Sciatic nerve (tissue), 2 donors: ENCODE measurements at places on chromosomes 5 and 9. TPM values are rescaled to one million over a fixed set of nuclear protein-coding genes. Genes with fewer than 3 reads are reported as not detected.

- no peak for DNase-seq
Observed at GRCh38 chr9:89015336-89015735, 24.1 kb downstream of the S1PR3 start.

DNA sequence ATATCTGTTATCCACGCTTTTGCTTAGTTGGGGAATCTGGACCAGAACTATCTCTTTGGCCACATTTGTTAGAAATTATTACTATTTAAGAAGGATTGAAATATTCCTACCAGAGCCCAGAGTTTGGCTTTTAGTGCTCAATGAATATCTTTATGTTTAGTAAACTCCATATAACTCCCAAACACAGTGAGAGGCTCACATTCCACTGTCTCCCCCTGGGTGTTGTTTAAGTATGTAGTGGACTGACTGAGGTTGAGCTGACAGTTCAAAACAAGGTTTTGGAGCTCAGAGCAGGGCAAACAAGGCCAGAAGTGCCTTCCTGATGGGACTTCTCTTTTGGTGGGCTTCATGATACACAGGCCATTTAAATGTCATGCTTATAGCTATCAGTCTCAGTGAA lies 216.0 kb downstream of the SMARCA2 start:
- no peak for DNase-seq

DNA sequence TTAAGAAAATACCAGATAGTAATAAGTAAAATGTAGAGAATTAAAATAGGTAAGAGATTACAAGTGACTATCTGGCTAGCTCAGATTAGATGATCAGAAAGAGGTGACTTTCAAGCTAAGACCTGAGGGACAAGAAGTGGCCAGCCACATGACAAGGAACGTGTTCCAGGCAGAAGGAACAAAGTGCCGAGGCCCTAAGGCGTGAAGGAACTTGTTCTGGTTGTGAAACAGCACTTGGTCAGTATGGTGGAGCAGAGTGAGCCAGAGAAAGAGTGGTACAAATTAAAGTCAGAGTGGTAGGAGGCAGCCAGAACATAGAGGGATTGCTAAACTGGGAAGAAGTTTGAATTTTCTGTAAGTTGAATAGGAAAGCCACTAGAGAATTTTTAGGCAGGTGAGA lies 73.6 kb downstream of the ADRB2 start:
- no peak for DNase-seq

- DNase-seq = no peak
Observed at GRCh38 chr9:100725371-100725770, 147.5 kb downstream of the CAVIN4 start.

- DNase-seq = no peak
Observed at GRCh38 chr5:69083412-69083811, 10.4 kb upstream of the SLC30A5 start.

DNA sequence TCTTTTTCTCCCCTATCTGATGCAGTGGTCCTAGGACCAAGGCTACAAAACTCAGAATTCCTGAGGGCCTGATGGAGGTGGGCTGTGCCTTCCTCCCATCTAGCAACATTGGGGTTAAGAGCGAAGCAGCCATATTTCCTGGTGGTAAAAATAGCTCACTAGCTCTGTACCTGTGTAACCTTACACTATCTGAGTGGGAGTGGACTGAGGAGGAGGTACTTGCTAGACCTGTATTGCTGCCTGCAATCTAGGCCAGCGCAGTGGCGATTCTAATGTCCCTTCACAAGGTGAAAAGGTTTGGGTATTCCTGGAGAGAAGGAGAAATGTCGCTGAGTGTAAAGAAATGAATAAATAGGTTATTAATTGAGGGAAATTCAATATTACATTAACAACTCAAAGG lies 80.2 kb upstream of the LIFR start:
- DNase-seq = no peak

DNA sequence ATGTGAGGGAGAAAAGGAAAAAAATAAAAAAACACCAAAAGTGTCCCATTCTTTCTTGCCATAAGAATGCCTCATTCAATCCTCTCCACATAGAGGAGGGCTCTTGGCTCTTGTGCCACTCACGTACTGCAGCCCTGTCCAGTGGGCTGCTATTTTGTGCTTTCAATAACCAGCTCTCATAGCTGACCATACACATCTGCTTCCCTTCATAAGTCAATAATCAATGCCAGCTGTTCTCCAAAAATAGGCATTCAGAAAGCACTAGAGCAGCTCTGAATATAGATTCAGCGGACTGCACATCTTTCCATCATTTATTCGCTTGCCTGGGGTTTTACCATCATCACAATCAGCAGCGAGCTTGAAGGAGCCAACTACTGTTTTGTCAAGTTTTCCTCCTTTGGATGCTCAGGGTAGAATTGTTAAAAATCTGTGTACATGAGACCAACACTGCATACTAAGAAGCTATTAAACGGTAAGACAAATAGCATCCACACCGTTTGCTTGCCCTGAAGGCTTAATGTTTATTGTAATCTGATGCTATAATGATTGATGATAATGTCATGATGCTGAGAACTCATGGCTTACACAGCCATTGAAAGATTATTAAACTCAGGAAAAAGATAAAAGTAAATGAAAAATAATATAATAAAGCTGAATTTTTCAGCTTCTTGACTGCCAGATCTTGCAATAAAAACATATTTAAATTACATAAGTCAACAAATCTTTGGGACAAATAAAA lies 80.0 kb downstream of the OXCT1 start:
- no peak for DNase-seq

DNA sequence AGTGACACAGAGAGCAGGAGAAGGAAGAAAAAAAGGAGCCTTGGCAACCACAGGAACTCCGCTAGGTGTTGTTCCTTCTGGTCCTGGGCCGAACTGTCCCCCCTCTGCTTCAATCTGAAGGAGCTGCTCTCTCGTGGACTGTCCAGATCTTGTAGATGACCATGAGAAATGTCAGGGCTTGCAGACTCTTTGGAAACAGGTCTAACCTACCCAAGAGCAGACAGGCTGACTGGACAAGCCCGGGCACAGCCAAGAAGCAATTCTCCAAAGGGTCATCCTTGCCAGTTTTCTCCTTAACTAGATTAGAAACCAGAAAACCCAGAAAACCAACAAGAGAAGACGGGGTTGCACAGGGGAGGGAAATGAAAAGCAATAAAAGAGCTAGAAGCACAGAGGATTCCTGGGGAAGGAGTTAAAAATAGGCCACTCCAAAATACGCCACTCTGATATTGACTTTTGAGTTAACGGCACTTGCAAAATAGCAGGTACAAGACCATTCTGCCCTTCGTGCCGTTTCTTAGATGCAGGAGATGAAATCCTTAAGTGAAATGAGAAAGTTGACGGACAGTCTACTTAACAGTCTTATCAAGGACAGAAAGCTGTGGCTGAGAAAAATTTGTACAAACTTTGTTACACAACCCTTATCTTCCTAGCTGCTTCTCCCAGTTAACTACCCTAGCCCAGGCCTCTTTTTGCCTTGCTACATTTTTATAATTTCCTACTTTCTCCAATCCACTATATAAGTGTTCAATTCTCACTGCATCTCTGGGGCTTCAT lies 5.8 kb downstream of the GCNT4 start:
- DNase-seq = no peak

DNA sequence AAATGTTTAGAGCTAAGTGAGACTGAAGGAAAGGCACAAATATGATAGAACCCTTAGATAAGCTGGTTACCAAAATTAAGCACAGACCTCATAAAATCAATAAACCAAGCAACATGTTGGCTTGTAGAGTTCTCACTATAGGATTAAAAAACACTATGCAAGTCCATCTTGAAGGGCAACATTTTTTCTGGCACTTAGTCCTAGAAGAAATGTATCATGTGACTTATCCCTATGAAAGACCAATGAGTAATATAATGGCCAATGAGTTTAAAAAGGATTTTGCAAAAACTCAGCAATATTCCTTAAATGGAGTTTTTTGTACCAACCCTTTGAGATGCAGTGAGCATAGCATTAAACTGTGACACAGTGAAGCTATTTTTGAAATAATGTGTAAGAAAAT lies 216.3 kb upstream of the ADRA1B start:
- DNase-seq = no peak

GRCh38 chr5:119291877-119292276 lies 63.9 kb upstream of the TNFAIP8 start:
- DNase-seq = no peak

DNA sequence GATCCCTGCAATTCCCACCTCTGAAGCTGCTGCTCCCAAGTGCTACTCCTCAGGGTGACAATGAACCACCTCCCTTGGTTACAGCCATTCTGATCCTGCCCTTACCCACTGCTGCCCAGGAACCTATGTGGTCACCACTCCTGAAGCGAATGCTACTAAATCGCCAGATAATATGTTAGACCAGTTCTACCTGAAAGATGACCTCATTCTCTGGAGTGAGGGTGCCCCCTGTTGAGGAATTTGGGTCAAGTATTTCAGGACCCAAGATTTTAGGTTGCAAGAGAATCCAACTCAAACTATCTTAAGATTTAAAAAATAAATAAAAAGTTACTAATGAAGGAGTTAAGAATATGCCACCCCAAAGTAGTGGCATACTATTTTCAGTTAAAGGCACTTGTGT lies 5.8 kb upstream of the SNAPC3 start:
- no peak for DNase-seq

DNA sequence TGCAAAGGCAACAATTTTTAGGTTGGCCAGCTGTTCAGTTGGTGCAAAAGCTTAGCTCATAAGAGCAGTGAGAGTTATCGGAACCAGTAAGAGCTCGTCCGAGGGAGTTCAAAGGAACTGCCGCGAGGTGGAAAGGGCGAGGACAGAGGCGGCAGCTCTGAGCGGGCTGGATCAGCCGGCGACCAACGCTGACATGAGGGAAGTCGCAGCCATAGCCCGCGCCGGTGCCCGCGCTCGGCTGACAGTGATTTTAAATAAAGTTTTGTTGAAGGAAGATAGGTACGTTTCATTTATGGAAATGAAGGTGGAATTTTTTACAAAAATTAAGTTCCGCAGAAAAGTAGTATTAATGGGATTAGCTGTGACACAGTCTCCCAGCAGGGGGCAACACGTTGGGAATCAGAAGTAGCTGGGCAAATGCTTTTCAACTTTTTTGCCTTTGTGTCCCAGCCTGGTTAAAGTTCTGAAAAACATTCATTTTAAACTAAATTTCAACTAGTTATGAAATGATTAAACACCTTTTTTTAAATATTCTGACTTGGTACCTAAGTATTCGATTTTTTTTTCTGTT lies 43.2 kb downstream of the FBXO4 start:
- DNase-seq = no peak

DNA sequence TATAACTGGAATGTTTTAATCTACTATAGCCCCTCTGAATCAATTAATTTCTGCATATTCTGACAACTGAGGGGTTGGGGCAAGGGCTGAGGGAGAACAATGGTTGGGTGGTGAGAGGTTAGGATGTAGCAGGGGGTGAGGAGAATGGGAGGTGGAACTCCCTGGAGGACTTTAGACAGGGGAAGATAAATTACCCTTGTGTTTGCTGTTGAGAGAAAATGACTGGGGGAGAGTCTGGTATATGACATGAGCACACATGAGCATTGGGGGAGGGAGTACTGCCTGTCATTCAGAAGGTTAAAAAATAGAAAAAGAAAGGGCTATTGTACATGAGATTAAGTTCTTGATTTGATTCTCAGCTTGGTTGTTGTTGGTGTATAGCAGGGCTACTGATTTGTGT lies 37.2 kb upstream of the PAPPA start:
- DNase-seq = no peak

- DNase-seq = no peak
Observed at GRCh38 chr5:102794677-102795331, 39.7 kb downstream of the PAM start.

GRCh38 chr5:119345861-119346260 lies 10.0 kb upstream of the TNFAIP8 start:
- DNase-seq = no peak

DNA sequence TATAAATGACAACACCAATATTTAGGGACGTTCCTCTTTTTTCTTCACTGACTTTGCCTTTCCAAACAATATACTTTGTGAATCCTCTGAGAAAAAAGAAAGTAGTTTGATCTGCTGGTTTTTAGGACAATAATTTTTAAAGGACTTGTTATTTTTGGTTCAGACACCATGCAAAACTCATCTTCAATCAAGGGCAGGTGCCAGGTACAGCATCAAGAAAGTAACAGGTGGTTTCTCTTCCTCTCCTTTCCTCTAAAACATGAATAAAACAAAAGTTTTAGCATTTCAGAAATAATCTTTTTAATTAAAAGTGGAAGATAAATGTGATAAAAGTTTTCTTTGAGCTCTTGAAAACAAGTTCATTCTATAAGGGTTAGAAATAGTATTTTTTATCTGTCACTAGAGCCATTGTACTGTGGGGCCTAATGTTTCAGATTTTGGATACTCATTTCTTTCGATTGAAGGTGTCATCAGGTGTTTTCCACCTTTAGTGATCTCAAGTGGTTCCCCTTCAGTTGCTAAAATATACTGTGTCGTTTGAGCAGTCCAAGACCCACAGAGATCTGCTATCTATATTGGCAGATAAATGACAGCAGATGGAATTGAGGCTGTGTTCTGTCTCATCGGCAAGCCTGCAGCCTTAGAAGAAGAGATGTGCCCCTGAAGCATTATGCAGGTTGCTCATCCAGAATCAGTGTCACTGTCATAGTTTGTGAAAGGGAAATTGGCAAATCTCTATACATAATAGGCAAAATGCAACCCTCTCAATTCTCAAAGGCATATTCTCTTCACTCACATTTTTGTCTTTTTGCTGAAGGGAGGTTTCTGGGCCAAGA lies 499.7 kb downstream of the PDE4D start:
- DNase-seq = no peak

DNA sequence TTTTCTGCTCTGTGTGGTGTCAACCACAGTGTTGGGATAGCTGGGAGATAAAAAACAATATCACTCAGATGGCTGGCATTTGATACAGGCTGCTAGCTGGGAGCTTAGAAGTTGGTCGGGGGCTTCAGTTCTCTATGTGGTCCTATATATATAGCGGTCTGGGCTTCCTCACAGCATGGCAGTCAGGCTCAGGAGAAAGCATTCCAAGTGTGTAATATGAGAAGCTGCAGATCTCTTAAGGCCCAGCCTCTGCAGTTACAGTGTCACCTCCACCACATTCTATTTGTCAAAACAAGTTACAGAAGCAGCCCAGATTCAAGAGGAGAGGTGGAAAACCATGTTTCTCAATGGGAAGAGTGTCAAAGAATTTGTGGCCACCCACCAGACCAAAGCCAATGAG lies 108.1 kb upstream of the NIPBL start:
- no peak for DNase-seq

DNA sequence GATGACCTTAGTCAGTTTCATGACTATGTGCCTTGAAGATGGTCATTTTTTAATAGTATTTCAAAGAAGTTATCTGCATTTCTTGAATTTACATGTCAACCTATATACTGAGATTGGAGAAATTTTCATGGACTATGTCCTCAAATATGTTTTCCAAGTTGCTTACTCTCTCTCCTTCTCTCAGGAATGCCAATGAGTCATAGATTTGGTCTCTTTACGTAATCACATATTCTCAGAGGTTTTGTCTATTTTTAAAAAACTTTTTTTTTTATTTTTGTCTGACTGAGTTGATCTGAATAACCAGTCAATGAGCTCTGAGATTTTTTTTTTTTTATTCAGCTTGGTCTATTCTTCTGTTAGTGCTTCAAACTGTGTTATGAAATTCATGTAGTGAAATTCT lies 374.7 kb upstream of the GRIN3A start:
- no peak for DNase-seq

- DNase-seq = no peak
Observed at GRCh38 chr5:7606840-7607465, 211.0 kb downstream of the ADCY2 start.

GRCh38 chr5:115544436-115545350 lies at the start of gene FEM1C:
FEM1C (minus strand) TSS chr5:115544775; CDS start chr5:115543493, 1,282 bp downstream.
- DNase-seq = peak; percentile 99

TLX3 gene
- not detected for total RNA-seq

SUSD1 gene
- 12.8 TPM for total RNA-seq

POC5 gene
- total RNA-seq = 11.7 TPM

NIPBL gene
- 97.0 TPM for total RNA-seq

SLC4A9 gene
- 0.18 TPM for total RNA-seq

PLK2 gene
- 145 TPM for total RNA-seq

DRD1 gene
- 0.89 TPM for total RNA-seq
